ENCODE measurements at places on chromosomes 7 and 10. TPM values are rescaled to one million over a fixed set of nuclear protein-coding genes. Genes with fewer than 3 reads are reported as not detected.

Gene CRCP
- total RNA-seq: 25.5 TPM

Gene ARF5
- total RNA-seq: 106 TPM

Gene IFIT2
- 39.2 TPM for total RNA-seq

Gene CRPPA
- total RNA-seq: 1.6 TPM

Gene SYT15
- 0.59 TPM for total RNA-seq

Gene WNT8B
- total RNA-seq: 0.38 TPM

Gene CADPS2
- not detected for total RNA-seq

Gene CHRM2
- total RNA-seq: not detected

Gene DHX32
- total RNA-seq: 27.8 TPM

Gene NRG3
- not detected for total RNA-seq

Gene ZNF655
- total RNA-seq: 65.2 TPM

DNA sequence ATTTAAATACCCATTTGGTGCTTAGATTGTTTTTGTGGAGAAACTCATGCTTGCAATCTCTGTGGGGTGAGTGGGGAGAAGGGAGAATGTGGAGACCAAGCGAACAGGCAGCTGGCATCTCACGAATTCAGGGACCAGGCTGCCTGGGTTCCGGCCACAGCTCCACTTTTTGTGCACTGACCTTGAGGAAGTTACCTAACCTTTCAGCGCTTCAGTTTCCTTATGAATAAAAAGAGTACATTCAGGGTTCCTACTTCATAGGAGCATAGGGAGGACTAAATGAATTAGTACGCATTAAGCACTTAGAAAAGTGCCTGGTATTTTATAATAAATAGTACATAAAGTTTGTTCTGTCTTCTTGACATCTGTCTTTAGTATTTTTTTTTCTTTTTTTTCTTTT, 72.5 kb downstream of the PRTFDC1 start:
- H3K36me3 ChIP-seq: peaks cover 11% of the 10 kb centered on the region
- H3K4me1 ChIP-seq: peaks cover 32% of the 10 kb centered on the region
- DNase-seq: no peak

- no peaks in the 10 kb centered on the region for H3K27me3 ChIP-seq
- H3K4me1 ChIP-seq: no peaks in the 10 kb centered on the region
- no peak overlapping the region for H3K4me3 ChIP-seq
- H3K36me3 ChIP-seq: no peaks in the 10 kb centered on the region
- H3K27ac ChIP-seq: no peak overlapping the region
Measured at GRCh38 chr7:25314731-25315267, 86.5 kb upstream of the NPVF start.

- peaks cover 33% of the 10 kb centered on the region for H3K36me3 ChIP-seq
- H3K4me3 ChIP-seq: no peak overlapping the region
- DNase-seq: no peak
- H3K27me3 ChIP-seq: no peaks in the 10 kb centered on the region
- no peak overlapping the region for H3K27ac ChIP-seq
Measured at GRCh38 chr7:45057878-45058277, 30.9 kb downstream of the NACAD start.

DNA sequence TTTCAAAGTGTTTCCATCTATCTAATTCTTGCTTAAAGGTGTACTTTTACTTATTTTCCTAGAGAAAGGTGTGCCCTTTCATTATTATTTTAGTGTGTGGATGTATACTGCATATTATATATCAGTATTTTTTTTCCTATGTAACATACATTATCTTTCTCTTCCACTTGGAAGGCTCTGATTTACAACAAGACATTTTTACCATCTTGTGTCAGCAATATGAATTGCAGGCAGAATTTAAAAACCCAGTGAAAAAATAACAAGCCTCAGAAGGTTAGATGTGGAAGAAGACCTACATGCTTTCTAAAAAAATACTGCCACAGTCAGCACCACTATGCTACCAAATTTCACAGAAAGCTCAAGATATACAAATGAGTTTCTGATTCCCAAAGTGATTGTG, 327.7 kb upstream of the STEAP1 start:
- no peak overlapping the region for H3K27ac ChIP-seq
- H3K36me3 ChIP-seq: no peaks in the 10 kb centered on the region
- no peak for DNase-seq
- no peaks in the 10 kb centered on the region for H3K27me3 ChIP-seq
- no peaks in the 10 kb centered on the region for H3K4me1 ChIP-seq
- H3K4me3 ChIP-seq: no peak overlapping the region

DNA sequence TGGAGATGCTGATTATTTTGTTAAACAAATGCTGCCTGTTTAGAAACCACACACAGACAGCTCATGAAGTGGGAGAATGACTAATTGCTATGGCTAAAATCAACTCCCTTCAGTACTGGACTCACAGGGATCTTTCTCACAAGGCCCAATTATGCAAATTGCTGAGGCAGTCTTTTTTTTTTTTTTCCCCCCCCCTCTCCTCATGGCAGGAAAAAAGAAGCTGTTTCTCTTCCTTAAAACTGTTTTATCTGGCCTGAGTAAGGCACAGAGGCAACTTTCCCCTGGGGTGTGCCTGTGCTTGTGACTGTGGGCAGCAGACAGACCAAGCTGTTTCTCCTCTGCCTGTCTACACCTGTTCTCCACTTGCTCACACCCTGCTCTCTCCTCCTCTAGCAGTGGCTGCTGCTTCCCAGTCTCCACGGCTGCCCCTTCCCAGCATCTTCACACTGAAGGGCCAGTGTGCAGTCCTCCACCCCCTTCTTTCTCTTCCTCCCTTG, 65.4 kb upstream of the STEAP1B start:
- H3K4me3 ChIP-seq: no peak overlapping the region
- peaks cover 51% of the 10 kb centered on the region for H3K27me3 ChIP-seq
- peaks cover 42% of the 10 kb centered on the region for H3K4me1 ChIP-seq
- no peak overlapping the region for H3K27ac ChIP-seq
- H3K36me3 ChIP-seq: no peaks in the 10 kb centered on the region

- H3K36me3 ChIP-seq: no peaks in the 10 kb centered on the region
- peak; percentile 69 for DNase-seq
- peak overlapping the region; percentile 15 for H3K27ac ChIP-seq
- H3K4me1 ChIP-seq: peaks cover 27% of the 10 kb centered on the region
- no peak overlapping the region for H3K4me3 ChIP-seq
Measured at GRCh38 chr10:103757531-103758293, 97.7 kb downstream of the SH3PXD2A start.

DNA sequence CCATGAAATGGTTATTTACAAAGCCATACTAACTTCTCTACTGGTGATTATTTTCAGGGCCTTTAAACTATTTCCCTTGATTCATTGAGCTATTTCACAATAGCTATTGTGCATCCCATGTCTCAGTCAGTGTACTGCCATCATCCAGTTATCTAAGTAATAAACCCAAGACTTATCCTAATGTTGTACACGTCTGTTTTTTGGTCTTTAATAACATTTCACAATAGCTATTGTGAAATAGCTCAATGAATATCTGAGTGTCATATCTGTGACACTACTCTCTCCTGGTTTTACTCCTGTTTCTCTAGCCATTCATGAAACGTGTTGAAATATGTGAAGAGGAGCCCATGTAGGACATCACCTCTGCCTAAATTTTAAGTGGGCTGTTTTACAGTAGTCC, 36.5 kb upstream of the TMEM140 start:
- H3K36me3 ChIP-seq: no peaks in the 10 kb centered on the region
- H3K4me1 ChIP-seq: no peaks in the 10 kb centered on the region
- H3K4me3 ChIP-seq: no peak overlapping the region
- H3K27ac ChIP-seq: no peak overlapping the region

GRCh38 chr7:155580367-155580766, 34.0 kb upstream of the CNPY1 start:
- peaks cover 14% of the 10 kb centered on the region for H3K4me1 ChIP-seq
- H3K27me3 ChIP-seq: peaks cover 12% of the 10 kb centered on the region
- no peaks in the 10 kb centered on the region for H3K36me3 ChIP-seq
- H3K4me3 ChIP-seq: no peak overlapping the region

GRCh38 chr10:90813594-90814365, 44.1 kb downstream of the HTR7 start:
- H3K4me1 ChIP-seq: no peaks in the 10 kb centered on the region
- H3K27me3 ChIP-seq: no peaks in the 10 kb centered on the region
- no peaks in the 10 kb centered on the region for H3K36me3 ChIP-seq
- no peak overlapping the region for H3K27ac ChIP-seq

- DNase-seq: no peak
- no peaks in the 10 kb centered on the region for H3K4me1 ChIP-seq
- H3K36me3 ChIP-seq: no peaks in the 10 kb centered on the region
- no peak overlapping the region for H3K4me3 ChIP-seq
- peaks cover 9% of the 10 kb centered on the region for H3K27me3 ChIP-seq
- H3K27ac ChIP-seq: no peak overlapping the region
Measured at GRCh38 chr10:104657457-104657856, 16.4 kb downstream of the SORCS3 start.

GRCh38 chr10:25105743-25106260, 69.0 kb upstream of the GPR158 start:
- peaks cover 8% of the 10 kb centered on the region for H3K27me3 ChIP-seq
- H3K4me1 ChIP-seq: no peaks in the 10 kb centered on the region
- H3K27ac ChIP-seq: no peak overlapping the region
- no peak for DNase-seq

DNA sequence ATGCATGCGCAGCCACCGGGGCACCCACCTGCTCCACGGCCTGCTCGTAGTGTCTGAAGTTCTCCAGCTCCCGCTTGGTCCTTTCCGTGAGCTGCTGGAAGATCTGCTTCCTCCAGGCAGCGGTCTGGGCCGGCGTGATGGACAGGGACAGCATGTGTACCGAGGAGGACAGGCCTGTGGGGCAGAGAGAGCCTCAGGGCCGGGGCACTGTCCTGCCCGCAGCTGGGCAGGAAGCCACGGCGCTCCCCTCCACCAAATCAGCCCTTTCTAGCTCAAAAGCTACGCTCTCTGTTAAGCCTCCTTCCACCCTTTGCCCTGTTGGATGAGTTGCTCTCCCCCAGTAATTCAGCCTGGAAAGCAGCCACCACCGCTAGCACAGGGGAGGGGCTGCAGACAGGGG, 19.2 kb downstream of the TECPR1 start:
- no peaks in the 10 kb centered on the region for H3K27me3 ChIP-seq
- peaks cover 3% of the 10 kb centered on the region for H3K36me3 ChIP-seq
- H3K4me1 ChIP-seq: no peaks in the 10 kb centered on the region
- no peak for DNase-seq
- H3K27ac ChIP-seq: no peak overlapping the region

DNA sequence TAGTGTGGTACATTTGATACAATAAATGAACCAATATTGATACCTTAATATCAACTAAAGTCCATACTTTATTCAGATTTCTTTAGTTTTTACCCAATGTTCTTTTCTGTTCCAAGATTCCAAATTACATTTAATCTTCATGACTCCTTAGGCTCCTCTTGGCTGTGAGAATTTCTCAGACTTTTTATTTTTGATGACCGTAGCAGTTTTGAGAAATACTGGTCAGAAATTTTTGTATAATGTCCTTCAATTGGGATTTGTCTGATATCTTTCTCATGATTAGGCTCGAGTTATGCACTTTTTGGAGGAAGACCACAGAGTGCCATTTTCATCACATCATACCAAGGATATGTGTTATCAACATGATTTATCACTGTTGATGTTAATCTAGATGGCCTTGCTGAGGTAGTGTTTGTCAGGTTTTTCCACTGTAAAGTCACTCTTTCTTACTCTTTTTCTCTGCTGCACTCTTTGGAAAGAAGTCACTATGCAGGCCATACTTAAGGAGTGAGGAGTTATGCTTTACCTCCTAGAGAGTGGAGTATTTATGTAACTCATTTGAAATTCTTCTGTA, 12.9 kb upstream of the ENTPD1 start:
- peaks cover 6% of the 10 kb centered on the region for H3K27me3 ChIP-seq
- no peaks in the 10 kb centered on the region for H3K36me3 ChIP-seq
- H3K4me3 ChIP-seq: no peak overlapping the region
- H3K4me1 ChIP-seq: no peaks in the 10 kb centered on the region

- no peak for DNase-seq
- no peaks in the 10 kb centered on the region for H3K27me3 ChIP-seq
- H3K4me1 ChIP-seq: peaks cover 7% of the 10 kb centered on the region
- no peak overlapping the region for H3K27ac ChIP-seq
- no peaks in the 10 kb centered on the region for H3K36me3 ChIP-seq
Measured at GRCh38 chr10:73359492-73359891, 828 bp upstream of the CFAP70 start.

- no peak overlapping the region for H3K27ac ChIP-seq
- H3K27me3 ChIP-seq: no peaks in the 10 kb centered on the region
- H3K36me3 ChIP-seq: no peaks in the 10 kb centered on the region
- no peak for DNase-seq
- H3K4me1 ChIP-seq: no peaks in the 10 kb centered on the region
- no peak overlapping the region for H3K4me3 ChIP-seq
Measured at GRCh38 chr7:69782917-69783684, 184.8 kb downstream of the AUTS2 start.

- no peak overlapping the region for H3K27ac ChIP-seq
- no peak overlapping the region for H3K4me3 ChIP-seq
- DNase-seq: no peak
- no peaks in the 10 kb centered on the region for H3K4me1 ChIP-seq
- H3K36me3 ChIP-seq: no peaks in the 10 kb centered on the region
- no peaks in the 10 kb centered on the region for H3K27me3 ChIP-seq
Measured at GRCh38 chr7:129332254-129333035, 101.8 kb upstream of the STRIP2 start.

- H3K27ac ChIP-seq: no peak overlapping the region
- no peaks in the 10 kb centered on the region for H3K4me1 ChIP-seq
- H3K4me3 ChIP-seq: no peak overlapping the region
- peak; percentile 4 for DNase-seq
Measured at GRCh38 chr10:128324058-128324827, 198.0 kb upstream of the MKI67 start.

DNA sequence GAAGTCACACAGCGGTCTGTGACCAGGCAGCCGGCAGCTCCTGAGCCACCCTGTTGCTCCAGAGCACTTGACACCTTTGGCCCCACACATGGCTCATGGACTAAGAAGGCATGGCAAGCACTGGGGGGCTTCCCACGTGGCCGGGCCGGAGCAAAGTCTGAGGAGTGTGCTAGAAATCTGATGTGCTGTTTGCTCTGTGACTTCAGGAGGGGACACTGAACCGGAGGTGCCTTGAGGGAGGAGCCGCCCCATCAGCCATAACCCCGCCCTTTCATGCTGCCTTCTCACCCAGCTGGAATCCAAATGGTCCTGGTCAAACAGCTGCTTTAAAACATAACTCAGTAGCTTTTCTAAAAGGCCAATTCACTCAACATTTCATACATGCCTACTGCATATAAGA, 33.5 kb downstream of the PROSER2 start:
- H3K4me1 ChIP-seq: no peaks in the 10 kb centered on the region
- H3K27me3 ChIP-seq: peaks cover 4% of the 10 kb centered on the region
- no peak for DNase-seq
- no peaks in the 10 kb centered on the region for H3K36me3 ChIP-seq

GRCh38 chr10:130555411-130555750, 419.2 kb downstream of the GLRX3 start:
- H3K36me3 ChIP-seq: no peaks in the 10 kb centered on the region
- H3K27me3 ChIP-seq: no peaks in the 10 kb centered on the region
- no peaks in the 10 kb centered on the region for H3K4me1 ChIP-seq
- no peak overlapping the region for H3K4me3 ChIP-seq

DNA sequence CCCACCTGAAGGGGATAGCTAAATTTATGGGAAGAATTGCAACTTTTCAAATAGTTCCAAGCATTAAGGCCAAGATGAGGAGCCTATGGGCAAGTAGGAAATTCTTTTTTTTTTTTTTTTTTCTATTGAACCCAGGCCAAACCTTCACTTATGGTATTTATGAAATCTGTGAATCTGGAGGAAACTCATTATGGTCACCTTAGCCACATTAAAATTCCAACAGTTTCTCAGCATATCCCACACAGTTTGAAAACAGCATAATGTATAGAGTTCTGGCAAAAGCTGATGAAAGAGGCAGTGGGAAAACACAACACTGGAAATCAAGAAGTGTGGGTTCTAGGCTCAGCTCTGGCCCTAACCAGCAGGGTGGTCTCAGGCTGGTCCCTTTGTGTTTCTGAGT, 236.9 kb downstream of the PTEN start:
- no peak for DNase-seq
- H3K4me1 ChIP-seq: peaks cover 1% of the 10 kb centered on the region
- no peak overlapping the region for H3K4me3 ChIP-seq
- H3K27ac ChIP-seq: no peak overlapping the region
- H3K27me3 ChIP-seq: peaks cover 4% of the 10 kb centered on the region
- no peaks in the 10 kb centered on the region for H3K36me3 ChIP-seq

Data from activated CD8-positive, alpha-beta T cell treated with anti-CD3 and anti-CD28 coated beads for 36 hours (primary cell).